ENCODE measurements at places on chromosomes 4 and X.

GRCh38 chr4:184531008-184531407 is 56.7 kb upstream of the IRF2 start:
- no peak for DNase-seq

DNA sequence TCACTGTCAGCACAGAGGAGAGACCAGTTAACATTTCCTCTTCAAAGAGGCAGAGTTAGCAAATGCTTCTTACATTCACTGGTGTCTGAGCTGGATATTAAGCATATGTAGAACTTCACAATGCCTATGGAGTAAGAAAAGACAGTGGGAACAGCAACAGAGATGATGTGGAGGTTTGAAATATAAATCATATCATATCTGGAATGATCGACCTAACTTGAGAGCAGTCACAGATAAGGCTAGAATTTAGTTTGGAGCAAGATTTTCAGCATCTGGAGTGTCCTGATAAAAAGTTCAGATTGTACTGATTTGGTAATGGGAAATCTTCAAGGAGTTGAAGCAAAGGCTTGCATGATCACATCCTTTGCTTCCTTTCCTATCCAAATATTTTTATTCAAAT is 90.5 kb upstream of the ANKRD50 start:
- no peak for DNase-seq

GRCh38 chrX:35622040-35622439 is 176.1 kb upstream of the MAGEB16 start:
- no peak for DNase-seq

DNA sequence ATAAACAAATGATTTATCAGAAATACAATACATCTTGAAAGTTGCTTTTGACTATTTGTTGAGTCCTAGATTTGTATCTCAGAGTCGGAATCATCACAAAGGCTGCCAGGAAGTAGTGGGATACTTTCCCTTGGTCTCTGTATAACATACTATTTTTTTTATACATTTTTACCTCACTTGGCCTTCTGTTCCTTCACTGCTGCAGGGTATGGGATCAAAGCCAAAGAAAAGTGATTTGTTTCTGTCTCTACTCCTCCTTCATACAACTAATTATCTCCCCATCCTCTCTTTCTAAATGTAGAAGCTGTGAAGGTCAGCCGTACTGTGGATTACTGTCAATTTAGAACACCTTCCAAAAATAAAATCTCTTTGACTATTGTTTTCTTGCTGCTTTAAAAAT is 24.9 kb downstream of the PALLD start:
- DNase-seq: no peak

GRCh38 chr4:8846826-8847225 is 24.8 kb downstream of the HMX1 start:
- DNase-seq: no peak

- DNase-seq: no peak
Measured at GRCh38 chr4:128241019-128241418, 46.6 kb downstream of the PGRMC2 start.

- no peak for DNase-seq
Measured at GRCh38 chrX:120087289-120088017, 10.0 kb upstream of the RHOXF2B start.

DNA sequence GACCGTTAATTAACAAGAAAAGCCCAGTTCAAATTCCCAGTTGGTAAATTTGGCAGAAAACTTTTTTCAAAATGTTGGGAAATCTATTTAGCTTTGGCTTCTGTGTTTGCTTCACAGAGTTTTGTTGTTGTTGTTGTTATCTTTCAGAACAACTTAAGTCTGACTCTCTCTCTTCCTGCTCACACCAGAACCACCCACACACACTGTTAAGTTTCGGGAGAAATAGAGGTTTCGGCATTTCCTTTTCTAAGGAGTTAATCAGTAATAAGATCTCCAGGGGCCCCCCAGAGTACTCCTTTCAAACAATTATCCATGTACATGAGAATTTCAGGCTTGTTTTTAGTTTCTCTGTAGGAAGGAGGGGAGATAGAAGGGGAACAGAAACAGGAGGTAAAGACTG is 106.2 kb upstream of the PTCHD1 start:
- DNase-seq: no peak

DNA sequence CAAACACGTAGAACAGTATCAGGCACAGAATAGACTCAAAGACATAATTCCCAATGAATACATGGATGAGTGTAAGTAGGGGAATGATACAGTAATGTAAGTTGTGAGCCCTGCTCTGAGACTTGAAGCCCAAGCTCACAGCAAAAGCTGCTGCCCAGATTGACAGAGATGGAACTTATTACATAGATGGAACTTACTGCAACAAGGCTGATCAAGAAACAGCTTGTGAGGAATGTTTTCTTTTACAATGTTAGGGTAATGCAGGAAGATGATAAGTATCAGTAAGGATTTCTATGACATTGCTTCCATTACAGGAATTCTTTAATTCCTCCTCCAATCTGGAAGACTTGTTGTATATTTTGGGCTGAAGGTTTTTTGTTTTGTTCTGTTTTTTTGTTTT is 278.4 kb downstream of the IL15 start:
- no peak for DNase-seq

DNA sequence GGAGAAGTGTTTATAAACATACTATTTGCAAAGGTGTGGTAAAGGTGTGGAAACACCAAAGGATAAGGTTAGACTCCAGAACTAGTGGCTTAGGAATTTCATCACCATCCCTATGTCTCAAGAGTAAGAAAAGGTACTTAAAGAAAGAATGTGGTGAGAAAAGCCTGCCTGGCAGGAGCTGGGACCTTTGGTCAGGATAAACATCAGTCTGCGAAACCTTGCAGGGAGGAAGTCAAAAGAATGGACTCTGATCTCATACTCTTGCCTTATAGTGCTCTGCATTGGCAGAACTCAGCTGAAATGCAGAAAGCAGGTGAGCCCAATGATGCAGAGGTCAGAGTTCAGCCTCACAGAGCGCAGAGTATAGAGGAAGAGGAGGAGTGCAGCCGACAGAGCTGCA is 97.2 kb upstream of the NR3C2 start:
- DNase-seq: no peak

- DNase-seq: no peak
Measured at GRCh38 chr4:25865586-25865985, 2.8 kb upstream of the SEL1L3 start.

DNA sequence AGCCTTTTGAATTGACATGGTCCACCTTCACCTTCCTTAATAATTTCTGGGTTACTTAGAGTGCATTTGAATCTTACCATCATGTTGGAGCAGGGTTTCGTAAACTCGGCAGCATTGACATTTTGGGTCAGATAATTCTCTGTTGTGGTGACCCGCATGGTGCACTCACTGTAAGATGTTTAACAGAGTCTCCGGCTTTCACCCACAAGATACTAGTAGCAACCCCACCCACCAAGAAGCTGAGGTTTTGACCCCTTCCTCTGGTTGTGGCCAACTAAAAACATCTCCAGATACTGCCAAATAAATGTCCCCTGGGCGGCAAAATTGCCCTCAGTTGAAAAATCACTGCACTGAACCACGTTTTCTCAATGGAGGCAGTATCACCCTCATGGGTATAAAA is 62.7 kb downstream of the CHST7 start:
- DNase-seq: no peak

DNA sequence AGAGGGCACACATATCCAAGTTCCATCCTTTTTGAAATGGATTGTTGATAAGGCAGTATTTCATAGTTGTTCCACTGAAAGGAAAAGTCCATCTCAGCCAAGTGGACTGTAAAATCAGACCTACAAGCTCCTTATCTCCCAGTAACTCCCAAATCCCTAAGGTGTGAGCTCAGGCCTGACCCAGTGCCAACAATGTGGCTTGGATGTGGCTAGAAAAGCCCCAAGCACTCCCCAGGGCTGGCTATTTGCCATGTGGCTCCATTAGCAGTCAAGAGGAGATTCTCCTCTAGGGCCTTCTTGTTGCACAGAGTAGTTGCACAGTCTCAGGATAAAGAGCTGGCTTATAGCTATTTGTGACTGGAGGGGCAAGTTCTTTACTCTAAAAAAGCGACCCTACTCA is 25.0 kb upstream of the DGKK start:
- no peak for DNase-seq

DNA sequence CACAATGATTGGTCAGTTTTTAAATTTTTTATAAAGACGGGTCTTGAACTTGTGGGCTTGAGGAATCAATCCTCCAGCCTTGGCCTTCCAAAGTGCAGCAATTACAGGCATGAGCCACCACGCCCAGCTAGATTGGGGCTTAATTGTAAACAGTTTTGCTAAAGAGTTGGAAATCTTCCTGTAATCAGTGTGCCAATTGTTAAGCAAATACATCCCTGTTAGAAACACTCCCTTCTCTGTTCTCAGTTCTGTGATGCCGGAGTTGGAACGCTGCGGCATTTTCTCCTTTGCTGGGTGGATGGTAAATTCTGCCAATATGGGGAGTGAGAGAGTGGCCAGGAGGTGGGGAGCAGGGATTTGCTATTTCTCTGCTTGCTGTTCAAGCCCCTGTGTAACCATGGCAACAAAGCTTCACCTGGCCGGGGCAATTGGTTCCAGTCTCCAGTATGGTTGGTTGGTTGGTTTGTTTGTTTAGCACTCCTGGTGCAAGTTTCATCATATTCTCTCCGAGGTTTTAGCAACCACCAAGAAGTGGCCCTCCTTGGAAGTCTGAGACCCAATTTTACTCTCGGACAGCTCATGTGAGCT is 3.0 kb upstream of the SPATA4 start:
- DNase-seq: no peak
